Effector CD4-positive, alpha-beta T cell (primary cell): ENCODE measurements at places on chromosomes 1 and 21.

DNA sequence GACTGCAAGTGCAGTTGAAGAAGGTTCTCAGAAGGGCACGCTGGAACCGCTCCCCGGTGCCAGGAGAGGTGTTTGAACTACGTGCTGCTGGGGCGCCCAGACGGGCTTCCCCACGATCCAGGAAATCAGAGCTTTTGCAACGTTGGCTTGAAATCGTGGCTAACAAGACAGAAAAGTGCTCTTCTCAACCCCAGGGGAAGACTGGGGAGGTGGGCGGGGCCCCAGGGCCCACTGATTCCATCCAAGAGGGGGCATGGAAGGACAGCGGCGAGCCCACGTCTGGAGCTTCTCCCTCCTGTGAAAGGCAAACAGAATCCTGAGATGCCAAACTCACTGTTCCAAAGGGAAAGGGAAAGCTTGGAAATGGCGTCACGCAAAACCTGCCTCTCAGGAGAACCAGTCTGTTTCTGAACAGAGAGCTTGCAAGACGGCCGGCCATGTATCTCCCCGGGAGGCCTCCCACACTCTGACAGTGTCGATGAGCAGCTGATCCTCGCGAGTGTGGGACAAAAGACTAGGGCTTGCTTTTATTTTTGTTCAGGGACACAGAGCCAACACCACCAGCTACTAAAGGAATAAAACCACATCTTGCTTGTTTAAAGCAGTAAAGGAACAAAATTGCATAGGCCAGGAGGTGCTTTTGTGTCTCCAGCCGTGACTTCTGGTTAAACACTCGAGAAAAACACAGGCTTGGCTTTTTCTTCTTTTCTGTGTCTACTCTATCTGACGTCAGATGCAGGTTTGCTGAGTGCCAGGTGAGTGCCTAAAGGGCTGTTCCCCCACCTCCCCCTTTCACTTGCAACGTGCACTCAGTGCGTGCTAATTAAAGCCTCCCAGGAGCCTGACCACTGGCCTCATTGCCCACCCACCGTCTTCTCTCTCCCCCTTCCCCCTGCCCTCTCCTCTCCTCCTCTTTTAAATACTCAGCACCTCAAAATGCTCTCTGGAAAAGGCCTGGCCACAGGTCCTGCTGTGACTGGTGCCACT lies 41.5 kb downstream of the LRRC3 start:
- DNase-seq, result no peak

DNA sequence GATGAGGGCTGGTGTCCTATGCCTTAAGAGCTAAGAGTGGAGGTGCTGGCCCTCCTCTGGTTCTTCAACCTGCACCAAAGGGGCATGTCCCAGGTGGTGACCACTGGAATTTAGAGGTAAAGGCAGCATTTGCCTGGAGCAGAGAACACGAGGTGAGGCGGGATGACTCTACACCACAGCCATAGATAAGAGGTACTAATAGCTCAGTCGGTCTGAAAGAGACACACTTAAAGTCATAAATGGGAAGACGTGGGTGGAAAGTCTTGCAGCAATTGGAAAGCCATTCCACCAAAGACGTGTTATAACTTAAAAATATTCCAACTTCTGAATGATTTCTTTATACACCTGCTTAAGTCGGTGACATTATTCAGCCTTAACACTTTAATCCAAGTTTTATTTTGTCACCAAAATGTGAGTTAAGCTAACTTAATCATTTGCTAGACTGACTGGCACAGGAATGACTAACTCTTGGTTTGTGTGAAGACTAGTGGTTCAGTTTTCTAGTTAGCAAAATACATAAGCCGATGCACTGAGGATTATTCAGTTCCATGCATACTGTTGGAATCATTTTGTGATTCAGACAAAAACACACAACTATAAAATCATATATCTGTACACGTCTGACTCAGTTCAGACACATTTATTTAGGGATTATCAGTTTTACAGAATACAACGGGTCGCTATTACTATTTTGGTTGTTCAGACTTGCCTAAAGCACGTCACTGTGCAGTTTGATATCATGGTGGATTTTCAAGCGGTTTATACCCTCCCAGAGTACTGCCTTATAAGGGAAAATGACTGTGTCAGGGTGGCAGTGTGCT lies 4.6 kb upstream of the ETS2 start:
- no peak for DNase-seq

- no peak for DNase-seq
These were observed 473.1 kb downstream of the ADGRL2 start for GRCh38 chr1:82273816-82274215.

DNA sequence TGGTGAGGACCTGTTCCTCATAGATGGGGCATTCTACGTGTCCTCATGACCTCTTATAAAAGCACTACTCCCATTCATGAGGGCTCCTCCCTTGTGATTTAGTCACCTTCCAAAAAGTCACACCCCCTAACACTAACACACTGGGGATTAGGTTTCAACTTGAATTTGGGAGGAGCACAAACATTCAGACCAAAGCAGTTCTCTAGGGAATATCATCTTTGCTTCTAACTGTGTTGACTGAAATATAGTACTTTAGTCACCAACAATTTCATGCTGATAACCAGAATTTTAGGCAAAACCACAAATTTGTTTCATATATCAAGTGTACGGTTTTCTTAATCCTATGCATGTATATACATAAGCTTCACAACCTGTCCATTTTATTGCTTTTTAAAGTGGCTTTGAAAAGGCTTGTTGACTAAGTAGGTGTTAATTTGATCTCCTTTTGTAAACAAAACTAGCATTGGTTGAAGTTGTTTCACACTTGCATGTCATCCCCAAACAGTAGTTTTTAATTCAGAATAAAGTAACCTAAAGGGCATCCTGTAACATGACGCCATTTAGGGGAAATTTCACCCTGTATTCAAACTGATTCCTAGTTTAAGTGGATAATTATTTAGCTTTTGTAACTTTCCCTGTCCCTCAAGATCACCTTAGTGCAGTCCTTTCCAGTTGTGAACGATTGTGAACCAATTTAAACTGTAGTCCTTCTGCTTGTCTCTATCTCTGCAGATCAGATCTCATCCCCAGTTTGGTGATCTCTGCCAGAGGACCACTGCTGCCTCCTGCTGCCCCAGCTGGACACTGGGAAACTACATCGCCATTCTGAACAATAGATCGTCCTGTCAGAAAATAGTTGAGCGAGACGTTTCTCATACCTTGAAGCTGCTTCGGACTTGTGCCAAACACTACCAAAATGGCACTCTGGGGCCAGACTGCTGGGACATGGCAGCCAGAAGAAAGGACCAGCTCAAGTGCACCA lies 141.1 kb downstream of the TLR5 start:
- DNase-seq, result no peak

DNA sequence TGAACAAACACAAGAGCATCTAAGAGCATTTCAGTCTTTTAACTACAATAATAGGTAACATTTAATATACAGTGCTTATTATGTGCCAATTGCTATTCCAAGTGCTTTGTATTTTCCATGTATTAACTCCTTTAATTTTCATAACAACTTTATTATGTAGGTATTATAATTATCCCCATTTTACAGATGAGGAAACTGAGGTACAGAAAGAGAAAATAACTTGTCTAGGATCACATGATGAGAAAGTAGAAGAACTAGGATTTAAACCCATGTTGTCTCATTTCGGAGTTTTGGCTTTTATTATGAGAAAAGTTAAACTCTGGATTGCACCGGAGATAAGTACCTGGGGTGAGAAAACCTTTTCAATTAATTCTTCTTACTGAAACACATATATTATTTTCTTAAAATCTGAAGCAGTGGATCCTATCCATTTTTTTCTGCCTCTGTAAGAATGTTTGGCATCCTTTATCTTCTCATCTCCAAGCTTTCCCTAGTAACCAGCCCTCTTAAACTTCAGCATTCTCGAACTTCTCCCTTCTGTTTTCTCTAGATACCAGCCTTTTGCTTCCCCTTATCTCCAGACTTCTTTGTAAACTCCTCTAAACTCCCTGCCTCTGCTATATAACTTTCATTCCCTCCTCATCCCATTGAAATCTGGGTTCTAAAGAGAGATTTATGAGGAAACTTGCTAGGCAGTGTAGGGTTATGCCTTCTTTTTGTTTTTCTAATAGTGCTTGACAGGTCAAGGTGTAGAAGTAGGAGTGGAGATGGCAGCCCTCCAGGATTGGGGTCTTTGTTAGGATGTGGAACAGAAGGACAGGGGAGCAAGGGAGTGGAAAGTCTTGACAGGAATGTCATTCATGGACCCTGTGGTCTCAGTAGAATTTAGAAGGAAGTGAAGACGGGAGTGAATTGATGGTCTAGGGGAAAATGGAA lies 28.3 kb downstream of the POU2F1 start:
- no peak for DNase-seq

DNA sequence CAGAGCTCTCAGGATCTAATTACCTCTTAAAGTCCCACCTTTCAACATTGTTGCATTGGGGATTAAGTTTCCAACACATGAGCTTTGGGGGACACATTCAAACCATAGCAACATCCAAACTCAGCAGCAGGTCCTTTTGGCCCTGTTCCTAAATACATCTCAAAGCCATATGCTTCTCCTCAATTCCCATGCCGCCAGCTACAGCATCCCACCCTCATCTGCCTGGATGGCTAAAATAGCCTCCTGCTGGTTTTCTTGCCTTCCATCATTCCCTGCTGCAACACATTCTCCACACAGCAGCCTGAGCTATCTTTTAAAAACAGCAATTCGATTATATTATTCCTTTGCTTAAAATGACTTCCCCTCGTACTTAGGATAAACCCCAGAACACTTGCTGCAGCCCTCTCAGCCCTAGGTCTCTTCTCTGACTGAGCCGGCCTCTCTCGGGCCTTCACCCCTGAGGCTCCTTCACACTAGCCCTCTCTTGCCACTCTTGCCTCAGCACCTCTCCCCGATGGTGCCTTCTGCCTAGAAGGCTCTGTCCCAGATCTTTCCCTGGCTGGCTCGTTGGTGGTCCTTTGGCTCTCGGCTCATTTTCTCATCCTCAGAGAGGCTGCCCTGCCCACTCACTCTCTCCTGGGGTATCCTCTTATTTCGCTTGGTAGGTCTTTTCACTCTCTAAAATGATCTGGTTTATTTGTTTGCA lies 16.5 kb downstream of the MYBPH start:
- DNase-seq, result no peak

DNA sequence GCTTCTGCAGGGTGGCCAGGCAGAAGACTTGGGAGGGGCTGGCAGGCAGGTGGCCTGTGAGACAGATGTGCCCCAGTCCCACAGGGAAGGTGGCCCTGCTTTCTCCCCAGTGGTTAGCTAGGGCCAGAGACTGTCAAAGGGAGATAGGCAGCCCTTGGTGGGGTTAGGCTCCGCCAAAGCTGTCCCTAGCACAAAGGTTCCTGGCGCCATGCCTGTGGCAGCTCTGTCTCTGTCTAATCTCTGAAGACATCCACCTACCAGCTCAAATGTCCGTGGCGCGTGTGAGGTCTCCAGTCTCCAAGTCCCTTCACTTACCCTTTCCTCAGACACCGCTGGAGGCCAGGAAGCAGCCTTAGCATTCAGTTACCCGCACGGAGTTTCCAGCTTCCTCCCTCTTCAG lies 17.7 kb downstream of the TCP10L start:
- DNase-seq, result no peak

DNA sequence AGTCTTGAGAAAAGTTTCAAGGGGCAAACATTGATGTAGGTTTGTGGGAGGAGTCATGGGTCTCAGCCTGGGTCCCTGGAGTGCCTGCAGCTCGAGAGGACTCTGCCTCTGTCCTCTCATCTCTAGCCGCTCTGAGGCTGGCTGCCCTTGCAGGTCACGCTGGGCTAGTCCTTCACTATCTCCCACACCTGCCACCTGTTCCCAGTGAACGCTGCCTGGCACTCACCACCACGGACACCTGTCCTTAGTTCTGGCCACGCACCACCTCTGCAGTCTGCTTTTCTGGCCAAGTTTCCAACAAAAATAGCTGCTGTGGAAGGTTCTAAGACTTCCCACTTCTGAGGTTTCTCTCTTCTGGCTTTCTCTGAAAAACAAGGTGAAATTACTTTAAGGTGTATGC lies 52.5 kb downstream of the SH3BGR start:
- DNase-seq, result no peak

DNA sequence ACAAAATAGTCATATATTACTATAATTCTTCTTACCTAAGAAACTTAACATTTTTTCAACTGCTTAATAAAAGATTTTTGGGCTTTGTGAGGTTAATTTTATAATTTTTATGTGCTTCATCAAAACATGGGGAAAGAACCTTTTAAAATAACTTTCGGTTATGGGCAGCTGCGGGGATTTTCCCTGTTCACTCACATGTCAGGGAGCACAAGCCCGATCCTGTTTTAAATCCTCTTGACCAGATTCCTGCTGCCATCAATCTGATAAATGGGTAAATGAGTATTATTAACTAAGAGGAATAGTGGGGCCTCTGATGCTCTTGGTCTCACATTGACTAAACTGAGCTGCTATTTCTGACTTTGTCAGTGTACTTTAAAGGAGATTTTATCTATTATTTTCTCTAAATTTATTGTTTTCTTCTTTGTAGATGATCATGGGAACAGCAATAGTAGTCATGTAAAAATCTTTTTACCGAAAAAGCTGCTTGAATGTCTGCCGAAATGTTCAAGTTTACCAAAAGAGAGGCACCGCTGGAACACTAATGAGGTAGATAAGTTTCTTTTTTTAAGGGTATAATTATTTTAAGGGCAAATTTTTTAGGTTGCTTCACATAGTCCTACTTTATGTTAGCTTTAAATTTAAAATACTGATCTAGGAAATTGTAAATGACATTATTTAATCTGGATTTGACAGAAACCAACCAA lies 39.6 kb downstream of the CAMTA1 start:
- no peak for DNase-seq
